ENCODE measurements at places on chromosomes 2 and 18. TPM values are rescaled to one million over a fixed set of nuclear protein-coding genes. Genes with fewer than 3 reads are reported as not detected.

Gene RGPD3
- total RNA-seq = 0.08 TPM

GRCh38 chr2:158460632-158461297 lies 4.0 kb downstream of the PKP4 start:
- no peak overlapping the region for H3K27ac ChIP-seq
- H3K36me3 ChIP-seq = no peaks in the 10 kb centered on the region
- H3K4me1 ChIP-seq = peaks cover 3% of the 10 kb centered on the region

GRCh38 chr2:225739328-225739727 lies 339.8 kb downstream of the NYAP2 start:
- no peak overlapping the region for H3K27ac ChIP-seq
- no peak for DNase-seq
- no peaks in the 10 kb centered on the region for H3K27me3 ChIP-seq

Gene KRTCAP3
- total RNA-seq = 4.4 TPM

- H3K27me3 ChIP-seq = no peaks in the 10 kb centered on the region
- DNase-seq = no peak
- H3K4me1 ChIP-seq = peaks cover 13% of the 10 kb centered on the region
- H3K27ac ChIP-seq = no peak overlapping the region
- H3K4me3 ChIP-seq = no peak overlapping the region
Observed at GRCh38 chr2:241607162-241607885, 29.6 kb downstream of the THAP4 start.

DNA sequence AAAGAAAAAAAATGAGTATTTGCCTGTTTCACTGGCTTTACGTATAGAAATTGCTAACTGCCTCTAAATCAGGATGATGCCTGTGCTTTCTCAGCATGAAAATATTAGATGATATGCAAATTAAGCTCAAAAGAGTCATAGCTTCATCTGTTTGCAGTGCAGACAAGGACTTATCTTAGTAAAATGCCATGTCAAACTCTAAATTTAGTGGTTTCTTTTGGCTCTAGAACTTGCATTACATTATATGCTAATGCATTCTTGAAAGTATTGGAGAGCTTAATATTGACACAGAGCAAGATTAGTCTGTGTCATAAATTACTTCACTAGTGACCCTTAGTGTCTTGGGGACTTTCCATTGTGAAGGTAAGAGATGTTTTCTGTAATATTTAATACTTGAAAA lies 1109.1 kb upstream of the NRXN1 start:
- H3K4me1 ChIP-seq = no peaks in the 10 kb centered on the region
- H3K4me3 ChIP-seq = no peak overlapping the region
- H3K27ac ChIP-seq = no peak overlapping the region
- no peak for DNase-seq
- no peaks in the 10 kb centered on the region for H3K36me3 ChIP-seq
- no peaks in the 10 kb centered on the region for H3K27me3 ChIP-seq

Gene PROC
- not detected for total RNA-seq

DNA sequence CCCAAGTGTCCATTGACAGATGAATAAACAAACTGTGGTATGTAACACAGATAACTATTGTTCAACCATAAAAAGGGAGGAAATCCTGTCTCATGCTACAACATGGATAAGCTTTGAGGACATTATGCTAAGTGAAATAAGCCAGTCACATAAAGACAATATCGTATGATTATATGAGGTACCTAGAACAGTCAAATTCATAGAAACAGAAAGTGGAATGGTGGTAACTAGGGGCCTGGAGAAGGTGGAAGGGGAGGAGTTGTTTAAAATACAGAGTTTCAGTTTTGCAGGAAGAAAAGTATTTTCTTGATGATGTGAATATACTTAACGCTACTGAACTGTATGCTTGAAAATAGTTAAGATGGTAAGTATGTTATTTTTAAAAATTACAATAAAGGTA lies 304.6 kb upstream of the CXCR4 start:
- H3K27me3 ChIP-seq = no peaks in the 10 kb centered on the region
- no peak overlapping the region for H3K27ac ChIP-seq
- no peak for DNase-seq
- no peak overlapping the region for H3K4me3 ChIP-seq
- H3K4me1 ChIP-seq = no peaks in the 10 kb centered on the region

Gene REG3A
- not detected for total RNA-seq

DNA sequence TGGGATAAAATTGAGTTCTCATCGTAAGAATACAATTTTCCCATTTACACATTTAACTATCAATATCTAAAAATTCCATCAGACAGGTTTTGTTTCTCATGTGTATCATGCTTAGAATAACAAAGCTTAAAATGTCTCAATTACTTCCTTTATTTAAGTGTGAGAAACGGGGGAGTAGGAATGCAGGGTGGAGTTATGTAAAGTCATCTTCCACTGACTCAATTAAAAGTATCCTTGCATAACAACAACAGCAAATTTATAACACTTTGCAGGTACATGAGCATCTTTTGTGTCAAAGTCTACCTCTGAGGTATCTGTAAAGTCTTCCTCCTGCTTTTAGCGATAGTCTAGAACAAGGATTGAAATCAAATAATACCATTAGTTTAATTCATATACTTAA lies 327.1 kb downstream of the EPHA4 start:
- H3K27ac ChIP-seq = no peak overlapping the region
- no peaks in the 10 kb centered on the region for H3K36me3 ChIP-seq
- no peak for DNase-seq
- H3K27me3 ChIP-seq = no peaks in the 10 kb centered on the region

- H3K36me3 ChIP-seq = no peaks in the 10 kb centered on the region
- H3K27me3 ChIP-seq = no peaks in the 10 kb centered on the region
- peak overlapping the region; percentile 73 for H3K27ac ChIP-seq
- no peaks in the 10 kb centered on the region for H3K4me1 ChIP-seq
- no peak overlapping the region for H3K4me3 ChIP-seq
- no peak for DNase-seq
Observed at GRCh38 chr2:9538000-9538507, 17.6 kb downstream of the ADAM17 start.

DNA sequence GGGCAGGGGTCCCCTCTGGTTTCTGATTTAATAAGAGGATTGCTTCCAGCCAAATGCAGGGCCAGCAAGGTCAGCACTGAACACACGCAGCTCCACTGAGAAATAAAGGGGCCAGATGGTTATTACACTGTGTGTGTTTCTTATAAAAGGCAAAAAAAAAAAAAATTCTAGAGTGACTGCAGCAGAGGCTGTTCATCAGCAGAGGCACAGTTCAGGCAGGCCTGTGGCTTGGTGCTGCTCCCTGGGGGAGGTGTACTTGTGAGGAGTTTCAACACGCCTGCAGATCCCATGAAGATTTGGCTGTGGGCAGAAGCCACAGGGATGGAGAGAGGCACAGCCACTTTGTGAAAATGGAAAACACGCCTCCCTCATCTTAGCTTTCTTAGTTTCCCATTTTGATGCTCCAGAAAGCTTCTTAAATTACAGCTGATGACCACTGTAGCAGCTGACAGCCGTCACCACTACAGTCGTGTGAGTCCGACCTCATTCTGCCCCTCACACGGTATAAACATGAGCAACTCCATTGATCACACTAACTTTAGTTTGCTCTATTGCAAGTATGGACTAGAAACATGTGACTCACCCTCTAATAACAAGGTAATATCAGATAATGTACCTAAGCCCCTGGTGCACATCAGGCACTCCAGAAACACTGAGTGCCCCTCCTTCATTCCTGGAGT lies 726.5 kb upstream of the RAB6C start:
- DNase-seq = no peak
- H3K4me1 ChIP-seq = no peaks in the 10 kb centered on the region
- no peaks in the 10 kb centered on the region for H3K36me3 ChIP-seq
- H3K27ac ChIP-seq = no peak overlapping the region
- H3K27me3 ChIP-seq = no peaks in the 10 kb centered on the region

- no peaks in the 10 kb centered on the region for H3K27me3 ChIP-seq
- no peaks in the 10 kb centered on the region for H3K4me1 ChIP-seq
- DNase-seq = no peak
Observed at GRCh38 chr2:62439425-62439824, 66.6 kb downstream of the TMEM17 start.

DNA sequence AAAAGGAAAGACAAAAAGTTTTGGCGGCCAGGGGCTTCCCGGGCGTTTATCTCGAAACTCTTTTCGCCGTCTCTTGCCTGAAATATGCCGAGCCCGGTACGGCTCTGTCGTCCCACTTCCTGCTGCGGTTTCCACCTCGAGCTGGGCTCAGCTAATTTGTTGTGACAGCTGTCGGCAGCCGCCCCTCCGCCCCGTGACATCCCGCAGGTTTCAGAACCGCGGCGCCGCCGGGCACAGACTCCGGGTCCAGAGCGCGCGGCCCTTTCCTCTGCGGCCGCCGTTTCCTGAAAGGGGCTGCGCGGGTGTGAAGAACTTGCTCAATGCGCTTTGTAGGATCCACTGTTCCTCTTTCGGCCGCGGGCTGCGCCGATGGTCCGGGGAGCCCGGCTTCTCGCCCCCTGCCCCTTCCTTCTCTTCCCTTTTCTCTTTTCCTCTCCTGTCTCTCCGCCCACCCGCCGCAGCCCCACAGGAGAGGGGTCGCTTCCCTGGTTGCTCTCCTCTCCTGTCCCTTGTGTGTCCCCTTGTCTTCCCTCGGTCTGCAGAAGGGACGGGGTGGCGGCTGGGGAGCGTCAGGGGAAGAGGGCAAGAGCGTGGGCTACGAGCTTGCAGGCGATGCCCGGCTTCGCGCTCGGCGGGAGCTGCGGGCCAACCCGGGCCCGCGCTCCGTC lies 648 bp downstream of the ARID5A start:
- H3K36me3 ChIP-seq = no peaks in the 10 kb centered on the region
- DNase-seq = no peak
- peak overlapping the region; percentile 99 for H3K27ac ChIP-seq
- H3K4me3 ChIP-seq = peak overlapping the region; percentile 72
- no peaks in the 10 kb centered on the region for H3K27me3 ChIP-seq
- peaks cover 13% of the 10 kb centered on the region for H3K4me1 ChIP-seq

- no peaks in the 10 kb centered on the region for H3K27me3 ChIP-seq
- H3K4me1 ChIP-seq = peaks cover 2% of the 10 kb centered on the region
- no peaks in the 10 kb centered on the region for H3K36me3 ChIP-seq
- no peak overlapping the region for H3K4me3 ChIP-seq
- H3K27ac ChIP-seq = no peak overlapping the region
Observed at GRCh38 chr18:45526114-45526841, 89.0 kb upstream of the SLC14A2 start.

GRCh38 chr2:148726228-148726627 lies 81.7 kb downstream of the EPC2 start:
- no peaks in the 10 kb centered on the region for H3K36me3 ChIP-seq
- peaks cover 3% of the 10 kb centered on the region for H3K4me1 ChIP-seq
- H3K27ac ChIP-seq = no peak overlapping the region
- H3K27me3 ChIP-seq = no peaks in the 10 kb centered on the region
- no peak for DNase-seq

Gene CD207
- not detected for total RNA-seq

- H3K27me3 ChIP-seq = no peaks in the 10 kb centered on the region
- no peak for DNase-seq
- H3K36me3 ChIP-seq = no peaks in the 10 kb centered on the region
- no peak overlapping the region for H3K4me3 ChIP-seq
Observed at GRCh38 chr2:190511104-190511503, 23.4 kb downstream of the NEMP2 start.

DNA sequence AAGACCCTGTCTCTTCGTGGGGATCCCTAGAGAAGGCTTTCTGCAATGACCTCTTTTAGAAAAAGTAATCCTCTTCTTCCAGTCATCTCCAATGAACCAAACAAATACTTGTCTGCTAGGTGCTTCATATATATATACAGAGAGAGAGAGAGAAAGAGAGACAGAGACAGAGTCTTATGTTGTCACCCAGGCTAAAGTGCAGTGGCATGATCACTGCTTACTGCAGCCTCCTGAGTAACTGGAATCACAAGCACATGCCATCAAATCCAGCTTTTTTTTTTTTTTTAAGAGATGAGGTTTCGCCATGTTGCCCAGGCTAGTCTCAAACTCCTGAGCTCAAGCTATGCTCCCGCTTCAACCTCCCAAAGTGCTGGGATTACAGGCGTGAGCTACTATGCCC lies 18.6 kb upstream of the PKDCC start:
- no peak overlapping the region for H3K27ac ChIP-seq
- no peaks in the 10 kb centered on the region for H3K36me3 ChIP-seq
- H3K4me3 ChIP-seq = no peak overlapping the region
- H3K4me1 ChIP-seq = peaks cover 16% of the 10 kb centered on the region

Gene COL6A3
- 444 TPM for total RNA-seq

DNA sequence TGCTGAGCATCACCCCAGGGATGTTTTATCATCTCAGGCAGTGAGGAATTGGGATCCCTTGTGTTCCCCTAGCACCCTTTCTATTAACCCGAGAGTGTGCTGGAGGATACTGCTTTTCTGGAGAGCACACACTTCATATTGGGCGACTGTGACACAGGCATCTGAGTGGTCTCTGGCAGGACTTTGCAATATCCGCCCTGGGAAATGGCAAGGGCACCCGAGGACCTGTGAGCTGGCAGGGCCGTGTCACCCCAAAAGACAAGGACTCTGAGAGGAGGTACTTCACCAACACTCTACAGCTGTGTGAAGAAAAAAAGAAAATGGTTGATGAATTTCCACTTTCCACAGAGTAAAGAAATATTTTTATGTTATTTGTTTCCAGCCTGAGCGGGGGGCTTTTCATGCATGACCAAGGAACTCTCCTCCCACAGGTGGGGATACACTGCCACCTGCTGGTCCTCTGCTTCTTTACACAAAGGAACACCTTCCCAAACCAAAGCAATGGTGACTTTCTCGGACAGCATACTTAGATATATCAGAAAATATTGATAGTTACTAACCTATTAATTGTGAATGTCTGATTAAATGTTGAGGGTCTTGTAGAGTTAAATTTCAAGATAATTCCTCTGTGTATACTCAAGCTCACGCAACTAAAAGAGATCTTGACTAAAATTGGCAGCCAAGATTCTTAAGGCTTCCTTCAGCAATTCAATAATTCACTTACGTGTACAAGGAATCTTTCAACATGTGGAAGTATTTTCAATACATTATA lies 45.9 kb upstream of the REG3G start:
- H3K4me1 ChIP-seq = no peaks in the 10 kb centered on the region
- DNase-seq = no peak
- H3K36me3 ChIP-seq = no peaks in the 10 kb centered on the region
- H3K4me3 ChIP-seq = no peak overlapping the region

Gene PCARE
- total RNA-seq = 0.08 TPM

Measured in ovary (tissue), 10 donors.